ENCODE measurements at places on chromosomes 7 and 10.

GRCh38 chr10:612696-613095 lies 76.8 kb downstream of the DIP2C start:
- DNase-seq = no peak

DNA sequence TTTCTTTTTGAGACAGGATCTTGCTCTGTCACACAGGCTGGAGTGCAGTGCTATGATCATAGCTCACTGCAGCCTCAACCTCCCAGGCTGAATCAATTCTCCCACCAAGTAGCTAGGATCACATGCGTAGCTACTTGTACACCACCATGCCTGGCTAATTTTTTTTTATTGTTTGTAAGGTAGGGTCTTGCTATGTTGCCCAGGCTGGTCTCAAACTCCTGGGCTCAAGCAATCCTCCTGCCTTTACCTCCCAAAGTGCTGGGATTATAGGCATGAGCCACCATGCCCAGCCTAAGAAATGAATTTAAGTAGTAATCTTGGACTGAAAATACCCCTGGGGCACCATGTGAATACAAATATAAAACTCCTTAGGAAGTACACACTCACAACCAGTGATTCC lies 5.8 kb downstream of the NUDT13 start:
- DNase-seq = no peak

GRCh38 chr7:2307690-2308107 lies 6.5 kb downstream of the SNX8 start:
- DNase-seq = no peak

GRCh38 chr10:43203448-43204041 lies 63.3 kb downstream of the RASGEF1A start:
- DNase-seq = no peak

DNA sequence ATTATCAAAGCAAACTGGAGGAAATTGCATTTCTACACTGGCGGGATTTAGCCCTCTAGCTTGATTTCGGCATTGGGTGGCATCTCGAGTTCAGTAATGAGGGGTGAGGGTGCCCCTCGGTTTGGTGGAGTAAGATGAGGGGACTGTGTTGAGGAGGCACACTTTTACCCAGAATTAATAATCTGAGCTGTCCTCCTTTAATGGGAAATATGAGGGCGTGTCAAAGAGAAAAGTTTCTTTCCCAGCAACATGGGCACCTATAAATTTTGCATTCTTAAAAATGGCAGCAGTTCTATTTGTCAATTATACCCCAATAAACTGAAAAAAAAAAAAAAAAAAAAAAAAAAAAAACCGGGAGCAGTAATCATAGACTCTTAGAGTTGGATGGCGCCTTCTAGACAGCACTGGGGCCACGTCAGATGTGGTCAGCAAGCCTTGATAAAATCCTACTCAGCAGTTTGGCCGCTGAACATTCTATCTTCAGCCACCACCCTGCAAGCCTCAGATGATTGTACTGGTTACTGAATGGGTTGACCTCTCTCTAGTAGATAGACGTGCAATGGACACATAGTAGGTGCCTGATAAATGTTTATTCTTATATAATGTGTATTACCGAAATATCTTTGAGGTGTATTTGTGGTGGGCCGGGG lies 931 bp downstream of the PAPSS2 start:
- no peak for DNase-seq

- DNase-seq = no peak
Observed at GRCh38 chr7:41930538-41931262, 227.8 kb upstream of the INHBA start.

DNA sequence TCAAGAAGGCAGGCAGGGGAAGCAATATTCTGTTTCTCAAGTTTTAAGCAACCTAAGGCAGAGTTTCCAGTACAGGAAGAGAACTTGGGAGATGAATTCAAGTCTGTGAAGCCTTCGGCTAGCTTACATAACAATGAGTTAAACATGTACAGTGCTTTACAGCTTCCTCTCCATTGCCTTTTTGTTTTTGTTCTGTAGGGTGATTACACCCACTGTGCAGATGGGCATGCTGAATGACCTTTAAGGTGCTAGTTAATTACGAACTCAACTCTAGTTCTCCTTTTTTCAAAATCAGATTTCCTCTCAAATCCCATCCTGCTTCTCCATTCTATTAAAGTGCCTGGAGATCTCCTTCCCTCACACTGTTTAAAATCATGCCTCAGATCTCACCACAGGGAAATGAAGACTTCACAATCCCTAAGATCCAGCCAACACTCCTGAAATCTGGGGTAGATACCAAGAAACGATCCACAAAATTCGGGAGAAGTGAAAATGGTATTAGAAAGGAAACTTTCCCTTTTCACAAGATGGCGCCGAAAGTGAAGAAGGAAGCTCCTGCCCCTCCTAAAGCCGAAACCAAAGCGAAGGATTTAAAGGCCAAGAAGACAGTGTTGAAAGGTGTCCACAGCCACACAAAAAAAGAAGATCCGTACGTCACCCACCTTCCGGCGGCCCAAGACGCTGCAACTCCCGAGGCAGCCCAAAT lies 16.8 kb upstream of the MSMB start:
- DNase-seq = no peak

DNA sequence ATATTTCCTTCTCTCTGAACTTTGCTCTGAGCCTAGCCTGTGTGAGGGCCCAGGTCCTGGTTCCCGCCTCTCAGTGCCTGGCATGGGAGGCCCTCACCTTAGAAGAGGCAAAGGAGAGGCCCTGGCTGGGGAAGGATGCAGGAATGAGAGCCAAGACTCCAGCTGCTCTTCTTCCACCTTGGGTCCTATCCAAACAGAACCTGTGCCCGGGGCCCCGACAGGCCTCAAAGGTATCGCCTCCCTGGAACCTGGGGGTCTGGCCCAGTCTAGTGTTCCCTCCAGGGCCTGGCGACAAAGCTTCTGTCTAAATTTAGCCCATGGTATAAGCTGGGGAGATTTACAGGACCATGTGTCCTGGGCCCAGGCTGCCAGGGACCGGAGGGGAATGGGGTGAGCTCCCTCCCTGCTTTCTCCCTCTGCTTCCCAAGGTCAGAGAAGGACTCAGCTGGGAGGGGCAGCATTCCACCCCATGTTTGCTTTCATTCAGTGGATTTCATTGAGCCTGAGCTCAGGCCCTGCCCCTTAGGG lies 12.0 kb upstream of the CRHR2 start:
- DNase-seq = no peak

DNA sequence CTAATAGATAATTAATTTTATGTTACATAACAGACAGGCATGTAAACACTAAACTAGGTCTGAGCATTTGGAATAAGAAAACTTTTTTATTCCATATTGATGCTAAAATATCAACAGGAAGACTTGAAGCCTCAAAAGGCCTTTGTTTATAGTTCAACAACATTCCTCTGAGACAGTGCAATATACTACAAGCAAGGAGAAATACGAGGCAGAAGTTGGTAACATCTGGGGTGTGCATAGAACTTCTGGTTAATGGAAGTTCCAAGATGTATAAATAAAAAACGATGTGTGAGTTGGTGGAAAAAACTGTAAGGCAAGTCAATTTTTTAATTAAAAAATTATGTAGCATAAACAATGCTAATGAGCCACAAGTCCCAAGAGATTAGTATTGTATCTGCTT lies 139.6 kb downstream of the SKAP2 start:
- DNase-seq = no peak

DNA sequence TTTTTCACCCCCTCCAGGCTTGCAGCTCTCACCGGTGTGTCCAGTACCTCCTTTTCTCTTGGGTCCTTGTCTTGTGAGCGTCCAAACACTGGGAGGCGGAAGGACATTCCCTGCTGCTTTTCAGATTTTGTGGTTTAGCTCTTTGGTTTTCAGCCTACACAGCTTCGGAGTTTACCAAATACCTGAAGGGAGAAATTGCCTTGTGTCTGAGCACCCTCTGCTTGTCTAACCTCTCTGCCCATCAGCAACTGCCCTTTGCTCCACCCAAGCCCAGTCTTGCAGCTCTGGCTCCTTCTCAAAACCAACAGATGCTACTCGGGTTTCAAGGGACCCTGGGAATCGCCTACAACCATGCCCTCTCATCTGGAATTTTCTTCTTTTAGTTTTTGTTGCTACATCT lies 519.1 kb upstream of the IGFBP3 start:
- DNase-seq = no peak

DNA sequence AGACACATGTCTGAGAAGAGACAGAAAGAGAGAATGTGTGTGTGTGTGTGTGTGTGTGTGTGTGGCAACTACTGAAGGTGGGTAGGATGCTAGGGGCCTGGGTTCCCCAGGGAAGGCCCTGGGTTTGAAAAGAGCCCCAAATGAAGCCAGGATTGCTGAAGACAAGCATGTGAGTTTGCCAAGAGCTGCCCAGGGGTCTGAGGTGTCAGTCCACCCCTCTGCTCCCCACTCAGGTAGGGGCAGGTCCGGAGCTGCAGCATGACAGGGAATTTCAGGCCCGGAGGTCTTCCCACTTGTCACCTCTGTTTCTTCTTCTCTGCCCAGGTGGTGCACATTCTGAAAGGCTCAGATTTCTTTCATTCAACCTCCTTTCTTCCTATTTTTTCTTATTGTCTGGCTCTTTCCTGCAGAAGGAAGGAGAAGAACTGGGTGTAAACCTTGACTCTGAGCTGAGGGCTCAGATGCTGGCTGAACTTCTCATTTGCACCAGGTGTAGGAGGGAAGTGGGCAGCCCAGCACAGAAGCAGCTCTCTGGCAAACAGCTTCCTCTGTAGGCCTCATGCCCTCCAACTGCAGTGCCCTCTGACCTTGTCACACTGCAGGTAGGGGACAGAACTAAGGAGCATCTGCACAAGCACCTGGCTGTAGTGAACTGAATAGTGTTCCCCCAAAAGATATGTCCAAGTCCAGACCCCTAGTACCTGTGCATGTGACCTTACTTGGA lies 79.6 kb upstream of the LRRC4 start:
- no peak for DNase-seq

All from NCI-H524 treated with DMSO at 0.1 percent for 48 hours (cell line).